Transverse colon (tissue), 4 donors: ENCODE measurements at places on chromosomes 12 and 14.
A peak's percentile ranks its signal among the peaks of the same experiment; 100 is the strongest.

- no peak overlapping the region for H3K4me3 ChIP-seq
- no peak overlapping the region for H3K27ac ChIP-seq
- H3K27me3 ChIP-seq: no peaks in the 10 kb centered on the region
- no peaks in the 10 kb centered on the region for H3K4me1 ChIP-seq
- DNase-seq: no peak
These were observed 38.3 kb downstream of the SLC6A15 start for GRCh38 chr12:84874125-84874824.

DNA sequence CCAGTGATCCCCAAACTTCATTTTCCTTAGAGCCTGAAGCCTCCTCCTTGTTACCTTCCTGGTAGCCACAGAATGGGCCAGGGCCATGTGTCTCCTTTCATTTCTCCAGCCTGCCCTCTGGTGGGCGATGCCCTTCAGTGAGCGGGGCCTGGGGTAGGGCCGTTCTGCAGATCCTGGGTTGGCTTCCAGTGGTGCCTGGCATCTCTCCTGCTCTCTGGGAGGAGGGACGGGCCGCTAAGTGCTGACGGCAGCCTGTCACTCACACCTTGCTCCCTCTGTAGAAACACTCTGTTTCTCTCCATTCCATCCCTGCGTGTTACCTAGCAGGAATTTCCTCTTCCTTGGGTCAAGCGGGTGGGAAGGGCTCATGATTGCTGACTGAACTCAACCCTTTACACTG, 232.1 kb downstream of the CACNA1C start:
- peak; percentile 83 for DNase-seq
- H3K27me3 ChIP-seq: no peaks in the 10 kb centered on the region
- H3K4me1 ChIP-seq: peaks cover 61% of the 10 kb centered on the region
- H3K27ac ChIP-seq: peak overlapping the region; percentile 71
- H3K36me3 ChIP-seq: no peaks in the 10 kb centered on the region

GRCh38 chr12:122326586-122326985, 60.3 kb upstream of the VPS33A start:
- no peak for DNase-seq
- no peak overlapping the region for H3K27ac ChIP-seq
- no peaks in the 10 kb centered on the region for H3K4me1 ChIP-seq
- H3K36me3 ChIP-seq: no peaks in the 10 kb centered on the region
- no peak overlapping the region for H3K4me3 ChIP-seq
- H3K27me3 ChIP-seq: no peaks in the 10 kb centered on the region

DNA sequence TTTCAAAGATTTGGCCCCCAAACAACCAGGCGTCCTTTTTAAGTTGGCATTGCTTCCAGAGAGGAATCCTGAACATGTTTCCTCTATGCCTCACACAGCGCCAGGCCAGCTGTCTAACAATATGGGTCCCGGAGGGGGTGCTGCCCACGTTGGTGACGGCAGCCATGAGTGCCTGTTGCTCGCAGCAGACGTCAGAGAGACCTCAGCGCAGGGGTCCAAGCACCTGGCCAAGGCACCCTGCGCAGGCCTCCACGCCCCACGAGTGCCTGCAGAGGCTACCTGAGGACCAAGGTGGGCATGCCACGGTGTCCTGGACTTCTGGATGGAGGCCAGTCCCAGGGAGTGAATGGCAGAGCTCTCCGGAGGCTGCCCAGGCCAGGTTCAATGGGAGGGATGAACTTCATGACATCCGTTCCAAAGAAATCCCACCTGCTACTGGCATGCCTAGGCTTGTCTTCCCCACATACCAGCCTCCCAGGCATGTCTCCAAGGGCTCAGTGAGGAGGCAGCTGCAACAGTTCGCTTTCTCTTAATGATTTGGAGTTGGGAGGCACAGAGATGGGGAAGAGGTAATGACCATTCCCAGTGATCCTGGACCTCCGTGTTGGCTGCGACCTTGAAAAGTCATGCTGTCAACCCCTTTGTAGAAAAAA, 11.6 kb upstream of the FOXN3 start:
- peaks cover 48% of the 10 kb centered on the region for H3K4me1 ChIP-seq
- no peak for DNase-seq
- no peaks in the 10 kb centered on the region for H3K27me3 ChIP-seq
- H3K27ac ChIP-seq: peak overlapping the region; percentile 78
- no peaks in the 10 kb centered on the region for H3K36me3 ChIP-seq
- H3K4me3 ChIP-seq: no peak overlapping the region

DNA sequence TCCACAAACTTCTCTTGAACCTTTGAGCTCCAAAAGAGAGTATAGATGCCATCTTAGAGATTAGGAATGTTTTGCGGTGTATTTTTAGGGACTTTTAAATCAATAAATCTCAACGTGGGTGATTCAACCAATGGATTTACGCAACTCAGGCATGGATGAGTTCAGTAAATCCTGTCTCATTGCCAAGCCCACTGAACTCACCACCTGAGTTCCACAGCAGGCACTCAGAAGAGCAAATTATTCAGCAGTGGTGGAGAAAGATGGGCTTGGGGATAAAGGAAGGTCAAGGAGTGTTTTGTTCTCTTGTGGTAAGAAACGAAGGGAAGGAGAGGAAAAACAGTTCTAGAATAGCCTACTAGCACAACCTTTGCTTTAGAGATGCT, 68.7 kb upstream of the HMGA2 start:
- H3K4me3 ChIP-seq: no peak overlapping the region
- H3K27me3 ChIP-seq: peaks cover 16% of the 10 kb centered on the region
- no peaks in the 10 kb centered on the region for H3K4me1 ChIP-seq
- DNase-seq: no peak
- H3K36me3 ChIP-seq: no peaks in the 10 kb centered on the region

DNA sequence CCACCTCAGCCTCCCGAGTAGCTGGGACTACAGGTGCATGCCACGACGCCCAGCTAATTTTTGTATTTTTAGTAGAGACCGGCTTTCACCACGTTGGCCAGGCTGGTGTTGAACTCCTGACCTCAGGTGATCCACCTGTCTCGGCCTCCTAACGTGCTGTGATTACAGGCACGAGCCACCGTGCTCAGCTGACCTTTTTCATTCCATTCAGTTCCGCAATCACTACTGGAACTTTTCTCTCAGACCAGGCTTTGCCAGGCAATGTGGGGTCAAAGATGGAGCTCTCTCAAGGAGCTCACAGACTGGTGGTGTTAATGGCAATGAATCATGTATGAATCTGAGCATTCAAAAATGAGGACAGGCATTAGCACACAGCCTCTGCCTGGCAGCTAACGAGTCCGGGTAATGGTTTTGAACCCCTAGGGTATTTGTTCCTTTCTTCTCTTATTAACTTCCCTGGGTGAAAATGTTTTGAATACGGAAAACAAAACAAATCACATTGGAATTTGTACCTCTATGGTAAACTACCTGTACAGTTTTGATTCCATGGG, 9.4 kb upstream of the TCHP start:
- no peaks in the 10 kb centered on the region for H3K27me3 ChIP-seq
- no peaks in the 10 kb centered on the region for H3K4me1 ChIP-seq
- H3K27ac ChIP-seq: no peak overlapping the region
- no peak overlapping the region for H3K4me3 ChIP-seq
- DNase-seq: no peak
- no peaks in the 10 kb centered on the region for H3K36me3 ChIP-seq

DNA sequence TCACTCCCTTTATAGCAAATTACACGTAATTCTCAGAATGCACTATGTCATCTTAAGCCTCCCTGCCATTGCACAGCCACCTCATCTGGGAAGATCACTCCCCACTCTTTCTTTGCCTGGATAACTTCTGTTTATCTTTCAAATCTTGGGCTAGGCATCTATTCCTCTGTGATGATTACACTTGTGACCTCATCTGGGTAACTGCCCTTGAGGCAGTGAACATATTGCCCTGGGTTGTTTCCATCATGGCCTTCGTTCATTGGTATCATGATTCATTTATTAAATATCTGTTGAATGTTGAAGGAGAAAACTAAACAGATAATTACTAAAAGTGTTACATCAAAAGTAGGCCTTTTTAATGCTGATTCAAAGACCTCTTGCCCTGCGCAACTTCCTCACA, 26.2 kb upstream of the PDE3A start:
- no peak for DNase-seq
- H3K4me1 ChIP-seq: no peaks in the 10 kb centered on the region

DNA sequence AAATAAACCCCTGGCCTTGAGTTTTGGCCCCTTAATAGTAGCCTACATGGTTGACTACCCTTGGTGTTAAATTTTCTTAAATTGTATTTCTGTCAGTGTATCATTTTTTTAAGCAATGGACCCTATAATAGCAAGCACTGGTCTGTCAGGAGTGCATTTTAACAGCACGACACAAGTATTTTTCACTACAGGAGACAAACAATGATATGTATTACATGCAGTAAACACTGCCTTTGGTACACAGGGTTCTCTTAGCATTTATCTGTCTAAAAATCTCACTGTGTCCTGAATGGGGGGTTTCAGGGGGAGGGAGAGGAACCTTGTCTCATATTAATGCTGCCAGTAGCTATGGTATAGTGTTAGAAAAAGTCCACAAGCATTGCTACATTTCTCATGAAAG, 18.4 kb downstream of the LMO3 start:
- H3K4me3 ChIP-seq: no peak overlapping the region
- H3K36me3 ChIP-seq: no peaks in the 10 kb centered on the region
- no peaks in the 10 kb centered on the region for H3K27me3 ChIP-seq
